DMS 273 treated with DMSO at 0.1 percent for 48 hours (cell line): ENCODE measurements at places on chromosomes 6 and 20.

- no peak for DNase-seq
These were observed 323.4 kb downstream of the TAF4 start for GRCh38 chr20:61742097-61742825.

GRCh38 chr20:17958373-17959256 lies 10.0 kb downstream of the SNX5 start:
- no peak for DNase-seq

DNA sequence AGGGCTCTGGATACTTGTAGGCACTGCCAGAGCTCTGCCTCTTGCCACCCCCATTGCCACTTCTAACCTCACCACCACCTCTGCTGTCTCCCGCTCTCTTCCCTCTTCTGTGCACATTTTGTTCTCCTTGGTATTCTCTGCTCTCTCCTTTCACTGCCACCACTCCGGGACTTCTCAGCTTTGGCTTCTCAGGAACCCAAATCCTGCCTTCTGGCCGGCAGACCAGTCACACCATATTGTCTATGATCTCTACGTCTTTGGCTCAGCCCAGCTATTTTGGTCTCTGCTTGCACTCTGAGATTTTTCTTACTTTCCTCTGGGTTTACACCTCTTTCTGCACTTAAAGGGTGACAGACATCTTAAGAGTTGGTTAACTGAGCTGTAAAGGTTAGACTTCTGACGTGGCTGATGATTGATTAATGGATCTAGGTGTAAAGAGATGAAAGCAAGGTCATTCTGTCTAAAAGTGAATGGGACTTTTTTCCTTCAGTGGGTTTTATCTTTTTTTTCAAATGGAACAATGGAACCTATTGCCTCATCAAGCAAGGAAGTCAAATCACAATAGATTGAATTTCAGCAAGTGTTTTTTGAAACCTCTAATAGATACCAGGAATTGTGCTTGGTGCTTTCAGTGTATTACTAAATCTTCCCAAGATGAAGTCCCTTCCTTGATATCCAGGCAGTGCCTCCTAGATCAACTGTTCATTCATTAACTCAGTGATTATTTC lies 13.8 kb downstream of the MMP24 start:
- no peak for DNase-seq

GRCh38 chr20:50436696-50437095 lies 73.5 kb upstream of the PTPN1 start:
- DNase-seq: no peak

GRCh38 chr6:129874837-129875236 lies 13.7 kb upstream of the TMEM244 start:
- DNase-seq: no peak

- DNase-seq: no peak
These were observed 428.4 kb upstream of the MARCKS start for GRCh38 chr6:113428702-113429101.

- no peak for DNase-seq
These were observed 29.7 kb upstream of the PI16 start for GRCh38 chr6:36924778-36925374.

DNA sequence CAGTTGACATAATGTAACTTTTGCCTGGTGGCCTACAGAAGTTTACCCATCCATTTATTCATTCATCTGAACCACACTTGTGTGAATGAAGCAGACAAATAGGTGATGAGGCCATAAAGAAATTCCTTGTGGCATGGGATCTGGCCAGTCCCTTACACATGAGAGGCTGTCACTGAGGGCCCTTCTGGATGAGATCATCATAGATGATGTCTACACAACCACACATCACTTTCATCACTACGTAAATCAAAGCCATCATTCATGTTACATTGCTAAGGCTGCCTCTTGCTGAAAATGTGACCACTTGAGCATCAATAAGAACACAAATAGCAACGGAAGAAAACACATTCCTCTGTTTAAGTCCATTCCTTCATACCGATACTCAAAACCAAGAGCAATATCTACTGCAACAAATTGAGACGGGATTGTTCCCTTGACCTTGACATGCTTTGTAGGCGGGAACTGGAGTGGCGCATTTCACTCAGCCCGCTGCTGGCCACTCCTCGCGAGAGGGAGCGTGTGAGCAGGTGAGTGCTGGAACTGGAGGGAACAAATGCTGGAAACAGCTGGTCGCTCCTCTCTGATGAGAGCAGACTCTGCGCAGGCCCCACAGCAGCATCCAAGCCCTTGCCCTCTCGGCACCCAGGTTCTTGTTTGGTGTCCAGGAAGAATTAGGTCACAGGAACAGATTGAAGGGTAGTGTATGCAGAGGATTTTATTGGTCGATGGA lies 49.3 kb downstream of the FAM50B start:
- DNase-seq: no peak

- DNase-seq: no peak
These were observed 37.9 kb downstream of the MAFB start for GRCh38 chr20:40651151-40651550.

DNA sequence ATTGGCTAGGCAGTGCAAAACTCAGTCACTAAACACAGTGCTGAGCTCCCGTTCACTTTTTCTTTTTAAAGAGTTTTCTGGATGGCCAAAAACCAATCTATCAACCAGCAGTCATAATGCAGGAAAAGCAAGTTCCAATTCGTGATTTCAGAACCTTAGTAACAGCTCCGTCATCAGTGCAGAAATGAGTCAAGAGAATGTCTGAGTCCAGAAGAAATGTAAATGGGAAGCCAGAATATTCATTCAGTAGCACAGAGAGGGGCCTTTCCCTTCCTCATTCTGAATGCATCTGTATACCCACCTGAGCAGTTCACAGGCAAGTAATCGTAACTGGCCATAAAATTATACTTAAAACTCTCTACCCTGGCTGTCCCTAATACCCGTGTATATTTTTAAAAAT lies 20.4 kb downstream of the HUS1B start:
- no peak for DNase-seq

GRCh38 chr20:62887152-62887859 lies 25.7 kb upstream of the TCFL5 start:
- DNase-seq: no peak

- no peak for DNase-seq
These were observed 108.7 kb upstream of the SIRPA start for GRCh38 chr20:1786486-1786885.

GRCh38 chr6:111710911-111711310 lies 105.2 kb upstream of the TRAF3IP2 start:
- no peak for DNase-seq

DNA sequence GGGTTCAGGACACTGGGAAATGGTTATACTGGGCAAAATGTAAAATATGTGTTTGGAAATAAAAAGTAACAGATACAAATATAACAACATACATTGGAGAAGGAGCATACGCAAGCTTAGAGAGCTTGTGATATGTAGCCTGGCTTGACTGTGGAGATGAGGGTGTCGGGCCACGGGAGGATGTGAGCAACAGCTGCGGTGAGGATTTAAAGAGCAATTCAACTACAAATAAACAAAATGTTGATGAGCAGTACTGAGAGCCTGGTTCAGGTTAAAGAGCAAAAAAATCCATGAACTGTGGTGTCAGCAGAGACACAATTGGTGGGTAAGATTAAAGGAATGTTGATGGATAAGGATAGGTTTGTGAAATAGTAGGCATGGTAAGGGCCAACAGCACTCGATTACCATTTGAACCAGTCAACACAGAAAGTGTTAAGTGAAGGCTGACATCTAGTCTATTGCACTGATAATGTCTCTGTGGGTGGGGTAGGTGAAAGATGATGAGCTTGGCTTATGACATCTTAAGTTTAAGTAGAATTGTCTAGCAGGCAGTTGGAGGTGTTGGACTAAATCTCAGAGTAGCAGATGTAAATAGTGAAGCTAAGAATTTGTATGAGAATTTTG lies 723.2 kb downstream of the EPM2A start:
- no peak for DNase-seq

DNA sequence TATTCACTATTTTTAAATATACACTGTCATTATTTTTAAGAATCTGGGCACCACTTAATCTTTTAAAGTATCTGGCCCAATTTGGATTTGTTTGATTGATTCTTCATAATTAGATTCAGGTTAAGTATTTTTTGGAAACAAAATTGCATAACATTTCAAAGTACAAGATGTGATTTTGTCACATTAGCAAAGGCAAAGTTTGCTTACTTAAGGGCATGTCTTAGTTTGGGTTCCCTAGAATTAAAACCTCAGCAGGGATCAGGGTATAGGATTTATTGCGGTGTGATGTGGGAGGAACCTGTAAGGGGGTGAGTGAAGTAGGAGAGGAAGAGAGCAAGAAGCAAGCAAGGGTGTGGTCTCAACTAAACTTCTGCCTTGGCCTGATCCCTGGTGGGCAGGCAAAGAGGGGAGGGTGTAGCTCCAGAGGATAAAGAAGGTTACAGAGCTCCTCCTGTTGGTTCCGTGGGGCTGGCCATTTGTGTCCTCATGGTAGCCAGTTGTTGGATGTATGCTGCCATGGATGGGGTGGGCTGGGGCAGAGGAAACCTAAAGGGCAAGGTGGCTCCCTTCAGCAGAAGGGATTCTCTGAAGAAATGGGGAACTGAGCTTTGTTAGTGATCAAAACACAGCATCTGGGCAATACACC lies 668.7 kb upstream of the SLC35B3 start:
- no peak for DNase-seq

- DNase-seq: no peak
These were observed 94.7 kb downstream of the RPP40 start for GRCh38 chr6:4909063-4909706.

DNA sequence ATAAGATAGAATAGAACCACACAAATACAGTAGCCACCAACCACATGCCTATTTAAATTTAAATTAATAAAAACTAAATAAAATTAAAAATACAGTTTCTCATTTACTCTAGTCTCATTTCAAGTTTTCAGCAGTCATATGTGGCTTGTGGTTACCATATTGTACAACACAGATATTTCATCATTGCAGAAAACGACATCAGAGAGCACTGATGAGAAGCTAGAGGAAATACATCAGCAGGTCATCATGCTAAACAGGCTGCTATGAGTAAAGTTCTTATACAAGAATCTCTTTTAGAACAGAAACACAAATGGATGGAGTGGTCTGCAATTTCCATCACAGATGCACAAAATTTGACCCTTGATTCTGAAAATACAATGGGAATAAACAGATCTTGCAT lies 36.6 kb downstream of the TBC1D32 start:
- no peak for DNase-seq

GRCh38 chr6:156110249-156110648 lies 654.6 kb upstream of the NOX3 start:
- DNase-seq: no peak

DNA sequence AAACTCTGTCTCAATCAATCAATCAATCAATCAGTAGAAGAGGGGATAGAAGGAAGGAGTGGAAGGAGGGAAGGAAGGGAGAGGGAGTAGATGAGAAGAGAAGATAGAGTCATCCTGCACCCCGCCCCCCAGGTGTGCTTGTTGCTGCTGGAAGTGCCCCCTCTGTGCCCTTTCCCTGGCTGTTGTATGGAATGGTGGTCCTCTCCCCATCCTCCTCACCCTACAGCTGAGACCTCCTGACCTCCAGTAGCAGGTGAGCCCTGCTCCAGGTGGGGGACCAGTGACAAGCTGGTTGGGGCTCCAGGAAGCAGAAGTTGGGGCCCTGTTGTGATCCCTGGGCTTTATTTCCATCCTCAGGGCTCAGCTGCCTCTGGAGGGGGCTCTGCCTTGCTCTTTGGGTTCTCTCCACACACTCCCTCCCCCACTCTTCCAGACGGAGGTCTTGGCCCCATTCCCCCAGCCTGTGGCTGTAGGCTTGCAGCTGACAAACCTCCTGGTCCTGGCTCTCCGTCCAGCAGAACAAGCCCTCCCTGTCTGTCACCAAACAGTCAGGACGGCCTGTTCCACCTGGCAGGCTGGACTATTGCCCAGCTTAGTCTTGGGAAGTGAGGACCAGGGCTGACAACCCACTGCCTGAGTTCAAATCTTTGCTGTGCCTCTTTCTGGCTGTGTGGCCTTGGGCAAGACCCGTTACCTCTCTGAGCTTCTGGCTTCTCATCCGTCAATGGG lies 26.0 kb upstream of the SCRT2 start:
- DNase-seq: no peak

- DNase-seq: no peak
These were observed 62.6 kb downstream of the TOX2 start for GRCh38 chr20:43977252-43977651.

GRCh38 chr6:9039258-9039657 lies 603.9 kb upstream of the SLC35B3 start:
- DNase-seq: no peak

GRCh38 chr20:24117383-24117782 lies 128.8 kb upstream of the GGTLC1 start:
- no peak for DNase-seq

DNA sequence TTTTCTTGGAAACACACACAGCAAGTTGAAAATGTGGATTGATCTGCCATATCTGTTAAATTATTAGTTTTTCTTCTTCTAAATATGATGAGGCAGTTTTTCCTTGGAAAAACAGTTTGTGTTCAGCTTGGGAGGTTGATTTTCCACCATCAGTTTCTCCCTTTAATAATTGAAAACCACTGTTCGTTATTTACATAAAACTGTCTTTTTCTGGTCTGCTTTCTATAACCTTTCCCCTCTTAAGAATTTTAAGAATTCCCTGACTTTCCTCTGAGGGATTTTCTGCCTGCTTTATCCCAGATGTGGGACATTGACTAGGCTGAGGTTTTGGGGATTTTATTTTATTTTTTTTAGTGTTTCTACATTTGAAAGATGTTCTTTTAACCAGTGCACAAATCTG lies 27.2 kb downstream of the DSE start:
- no peak for DNase-seq

DNA sequence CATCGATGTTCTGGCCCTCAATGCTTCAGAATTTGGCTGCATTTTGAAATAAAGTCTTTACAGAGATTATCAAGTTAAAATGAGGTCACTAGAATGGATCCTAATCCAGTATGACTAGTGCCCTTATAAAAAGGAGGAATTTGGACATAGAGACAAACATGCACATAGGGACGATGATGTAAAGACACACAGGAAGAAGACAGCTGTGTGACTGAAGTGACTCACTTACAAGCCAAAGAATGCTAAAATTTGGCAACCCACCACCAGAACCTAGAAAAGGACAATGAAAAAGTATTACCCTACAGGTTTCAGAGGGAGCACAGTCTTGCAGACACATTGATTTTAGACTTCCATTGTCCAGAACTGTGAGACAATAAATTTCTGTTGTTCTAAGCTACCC lies 322.8 kb upstream of the GJE1 start:
- DNase-seq: no peak

GRCh38 chr6:81929828-81930227 lies 177.3 kb upstream of the TENT5A start:
- DNase-seq: no peak

- DNase-seq: no peak
These were observed 31.9 kb upstream of the FUCA2 start for GRCh38 chr6:143543435-143543834.

DNA sequence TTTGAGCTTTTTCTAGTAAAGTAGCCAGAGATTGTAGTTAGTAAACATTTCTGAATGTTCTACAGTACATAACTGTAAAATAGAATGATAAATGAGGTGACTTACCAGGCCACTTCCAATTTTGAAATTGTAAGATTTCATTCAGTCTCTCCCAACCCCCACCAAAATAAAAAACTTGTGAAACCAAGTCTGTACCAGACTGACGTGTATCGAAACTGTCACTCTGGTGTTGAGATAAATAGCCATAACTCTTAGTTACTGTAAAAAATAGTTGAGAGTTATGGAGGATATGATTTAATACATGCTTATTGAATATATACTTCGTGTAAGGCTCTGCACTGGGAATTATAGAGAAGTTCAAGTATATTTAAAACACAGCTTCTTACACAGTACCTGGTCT lies 455.7 kb downstream of the PLCB1 start:
- DNase-seq: no peak
